ENCODE measurements at places on chromosomes 7 and 10.

DNA sequence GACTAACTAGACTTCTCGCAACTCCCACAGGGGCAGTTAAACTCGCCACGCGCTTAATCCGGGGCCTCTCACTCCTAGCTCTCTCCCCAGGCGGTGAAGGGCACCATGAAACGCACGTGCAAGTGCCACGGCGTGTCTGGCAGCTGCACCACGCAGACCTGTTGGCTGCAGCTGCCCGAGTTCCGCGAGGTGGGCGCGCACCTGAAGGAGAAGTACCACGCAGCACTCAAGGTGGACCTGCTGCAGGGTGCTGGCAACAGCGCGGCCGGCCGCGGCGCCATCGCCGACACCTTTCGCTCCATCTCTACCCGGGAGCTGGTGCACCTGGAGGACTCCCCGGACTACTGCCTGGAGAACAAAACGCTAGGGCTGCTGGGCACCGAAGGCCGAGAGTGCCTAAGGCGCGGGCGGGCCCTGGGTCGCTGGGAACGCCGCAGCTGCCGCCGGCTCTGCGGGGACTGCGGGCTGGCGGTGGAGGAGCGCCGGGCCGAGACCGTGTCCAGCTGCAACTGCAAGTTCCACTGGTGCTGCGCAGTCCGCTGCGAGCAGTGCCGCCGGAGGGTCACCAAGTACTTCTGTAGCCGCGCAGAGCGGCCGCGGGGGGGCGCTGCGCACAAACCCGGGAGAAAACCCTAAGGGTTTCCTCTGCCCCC is 19.5 kb downstream of the WNT8B start:
- H3K27me3 ChIP-seq = peaks cover 13% of the 10 kb centered on the region
- H3K4me3 ChIP-seq = peak overlapping the region; percentile 54
- peak; percentile 65 for DNase-seq
- no peak overlapping the region for H3K27ac ChIP-seq
- H3K4me1 ChIP-seq = peaks cover 16% of the 10 kb centered on the region

GRCh38 chr10:110409926-110410325 is 87.8 kb upstream of the DUSP5 start:
- H3K27ac ChIP-seq = no peak overlapping the region
- H3K4me3 ChIP-seq = no peak overlapping the region
- H3K27me3 ChIP-seq = no peaks in the 10 kb centered on the region
- peak; percentile 39 for DNase-seq
- no peaks in the 10 kb centered on the region for H3K36me3 ChIP-seq
- peaks cover 22% of the 10 kb centered on the region for H3K4me1 ChIP-seq

- no peaks in the 10 kb centered on the region for H3K27me3 ChIP-seq
- H3K36me3 ChIP-seq = no peaks in the 10 kb centered on the region
- no peak for DNase-seq
- H3K4me1 ChIP-seq = peaks cover 11% of the 10 kb centered on the region
- H3K27ac ChIP-seq = no peak overlapping the region
- H3K4me3 ChIP-seq = no peak overlapping the region
Measured at GRCh38 chr10:49149881-49150280, 16.1 kb upstream of the FAM170B start.

DNA sequence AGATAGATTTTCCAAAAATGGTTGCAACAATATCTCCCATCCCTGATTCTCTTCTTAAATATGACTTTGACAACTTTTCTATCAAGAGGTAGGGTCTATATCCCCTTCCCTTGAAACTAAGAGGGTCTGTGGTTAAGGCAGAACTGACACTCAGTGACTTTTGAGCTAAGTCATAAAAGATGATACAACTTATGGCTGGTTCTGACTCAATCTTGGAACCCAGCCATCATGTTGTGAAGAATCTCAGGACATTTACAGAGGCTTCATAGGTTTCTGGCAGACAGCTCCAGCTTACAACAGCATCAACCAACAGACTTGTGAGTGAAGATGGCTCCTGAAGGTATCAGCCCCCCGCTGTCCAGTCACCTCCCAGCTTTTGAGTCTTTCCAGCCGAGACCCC is 203.5 kb downstream of the RNLS start:
- no peaks in the 10 kb centered on the region for H3K27me3 ChIP-seq
- H3K36me3 ChIP-seq = no peaks in the 10 kb centered on the region
- no peak overlapping the region for H3K4me3 ChIP-seq
- no peak for DNase-seq

DNA sequence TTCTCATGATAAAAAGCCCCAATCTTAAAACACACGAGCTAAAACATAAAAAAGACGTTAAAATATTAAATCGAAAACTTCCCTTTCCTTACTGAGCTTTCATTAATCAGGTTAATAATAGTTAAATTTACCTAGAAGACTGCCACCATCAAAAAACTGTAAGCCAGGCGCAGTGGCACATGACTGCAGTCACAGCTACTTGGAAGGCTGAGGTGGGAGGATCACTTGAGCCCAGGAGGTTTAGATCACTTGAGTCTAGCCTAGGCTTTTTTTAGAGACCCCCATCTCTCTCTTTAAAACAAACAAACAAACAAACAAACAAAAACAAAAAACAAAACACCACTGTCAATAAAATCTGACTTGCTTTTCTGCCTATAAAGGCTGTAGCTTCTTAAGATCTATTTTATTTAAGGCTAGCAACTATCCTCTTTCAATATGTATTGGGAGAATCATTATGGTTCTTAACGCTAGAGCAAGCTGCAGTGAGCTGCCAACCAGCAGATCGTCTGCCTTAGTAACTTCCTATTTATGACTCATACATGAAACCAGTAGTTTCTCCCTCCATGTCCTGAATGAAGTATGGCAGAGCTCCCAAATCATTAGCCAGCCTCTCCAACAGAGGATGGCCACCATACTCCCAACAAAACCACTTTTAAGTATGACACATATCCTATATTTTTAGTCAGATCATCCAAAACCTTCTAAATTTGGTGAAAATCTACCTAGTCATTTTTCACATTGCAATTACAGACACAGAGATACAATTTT is 163.7 kb downstream of the SRPK2 start:
- peaks cover 4% of the 10 kb centered on the region for H3K36me3 ChIP-seq
- peak; percentile 85 for DNase-seq
- no peaks in the 10 kb centered on the region for H3K27me3 ChIP-seq
- no peak overlapping the region for H3K4me3 ChIP-seq
- peak overlapping the region; percentile 52 for H3K27ac ChIP-seq

GRCh38 chr10:108721874-108722273 is 1201.4 kb downstream of the XPNPEP1 start:
- no peaks in the 10 kb centered on the region for H3K4me1 ChIP-seq
- H3K4me3 ChIP-seq = no peak overlapping the region
- H3K27me3 ChIP-seq = no peaks in the 10 kb centered on the region
- no peaks in the 10 kb centered on the region for H3K36me3 ChIP-seq

DNA sequence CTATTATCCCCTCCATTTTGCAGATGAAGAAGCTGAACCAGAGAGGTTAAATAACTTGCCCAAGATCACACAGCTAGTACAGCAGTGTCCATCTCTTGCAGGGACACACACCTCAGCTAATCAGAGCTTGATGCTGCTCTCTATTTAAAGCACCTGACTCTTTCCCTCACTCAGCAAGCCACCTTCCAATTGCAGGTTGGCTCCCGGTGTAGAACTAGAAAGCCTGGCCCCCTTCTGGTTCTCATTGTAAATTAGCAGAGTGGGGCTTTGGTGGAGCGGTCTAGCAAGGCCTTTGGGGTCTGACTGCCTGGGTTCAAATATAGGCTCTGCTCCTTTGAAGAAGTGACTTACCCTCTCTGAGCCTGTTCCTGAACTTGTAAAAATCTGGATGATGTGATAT is 176.4 kb downstream of the NEURL1 start:
- H3K4me1 ChIP-seq = no peaks in the 10 kb centered on the region
- DNase-seq = no peak
- peaks cover 1% of the 10 kb centered on the region for H3K36me3 ChIP-seq
- H3K27ac ChIP-seq = no peak overlapping the region

- H3K36me3 ChIP-seq = peaks cover 24% of the 10 kb centered on the region
- DNase-seq = no peak
- H3K4me3 ChIP-seq = no peak overlapping the region
- no peak overlapping the region for H3K27ac ChIP-seq
- no peaks in the 10 kb centered on the region for H3K27me3 ChIP-seq
Measured at GRCh38 chr10:17655567-17656146, 11.7 kb downstream of the STAM start.

DNA sequence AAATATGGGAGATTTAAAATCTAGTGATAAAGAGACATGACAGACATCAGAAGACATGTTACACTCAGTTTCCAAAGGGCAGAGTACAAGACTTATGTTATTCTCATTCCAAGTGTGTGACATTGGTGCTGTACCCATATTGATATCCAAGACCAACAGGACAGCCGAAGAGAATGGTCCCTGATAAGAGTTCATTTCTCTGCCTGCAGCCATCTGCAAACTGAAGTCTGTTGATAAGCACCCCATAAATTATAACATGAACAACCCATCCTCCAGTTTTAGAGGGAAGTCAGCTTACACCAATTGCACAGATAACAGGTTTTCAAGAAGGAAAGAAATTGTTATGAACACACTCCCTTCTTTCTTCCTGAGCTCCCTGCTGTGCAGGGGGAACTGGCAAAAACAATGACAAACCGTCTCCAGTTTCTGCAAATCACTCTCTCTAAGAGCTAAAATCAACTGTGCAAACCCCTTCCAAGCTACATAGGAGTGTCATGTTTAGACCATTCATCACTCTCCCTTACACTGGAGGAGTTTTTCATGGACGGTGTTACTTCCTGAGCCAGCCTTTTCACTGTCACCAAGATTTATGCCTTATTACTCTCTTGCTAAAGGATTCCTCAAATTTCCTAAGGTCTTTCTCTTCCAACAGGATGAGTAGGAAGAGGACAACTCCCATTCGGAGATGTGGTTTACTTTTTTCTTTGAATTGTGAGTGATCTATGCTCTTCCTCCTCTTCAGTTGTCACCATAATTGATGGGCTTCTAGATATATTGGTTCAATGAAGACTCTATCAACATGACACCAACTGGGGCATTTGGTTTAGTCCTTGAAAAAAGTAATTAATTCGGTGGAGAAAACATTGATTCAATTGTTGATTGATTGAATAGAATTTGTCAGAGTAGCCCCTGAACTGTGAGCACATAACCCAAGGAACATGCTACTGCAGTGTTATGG is 80.3 kb upstream of the FAM171A1 start:
- no peak overlapping the region for H3K27ac ChIP-seq
- H3K4me3 ChIP-seq = no peak overlapping the region
- no peaks in the 10 kb centered on the region for H3K36me3 ChIP-seq
- H3K4me1 ChIP-seq = no peaks in the 10 kb centered on the region
- no peaks in the 10 kb centered on the region for H3K27me3 ChIP-seq

- H3K27me3 ChIP-seq = no peaks in the 10 kb centered on the region
- no peak overlapping the region for H3K27ac ChIP-seq
- H3K4me3 ChIP-seq = no peak overlapping the region
Measured at GRCh38 chr10:89242345-89242684, 9.3 kb downstream of the LIPA start.

- DNase-seq = no peak
- H3K27me3 ChIP-seq = no peaks in the 10 kb centered on the region
- no peak overlapping the region for H3K27ac ChIP-seq
Measured at GRCh38 chr10:92003258-92003657, 79.7 kb downstream of the BTAF1 start.

DNA sequence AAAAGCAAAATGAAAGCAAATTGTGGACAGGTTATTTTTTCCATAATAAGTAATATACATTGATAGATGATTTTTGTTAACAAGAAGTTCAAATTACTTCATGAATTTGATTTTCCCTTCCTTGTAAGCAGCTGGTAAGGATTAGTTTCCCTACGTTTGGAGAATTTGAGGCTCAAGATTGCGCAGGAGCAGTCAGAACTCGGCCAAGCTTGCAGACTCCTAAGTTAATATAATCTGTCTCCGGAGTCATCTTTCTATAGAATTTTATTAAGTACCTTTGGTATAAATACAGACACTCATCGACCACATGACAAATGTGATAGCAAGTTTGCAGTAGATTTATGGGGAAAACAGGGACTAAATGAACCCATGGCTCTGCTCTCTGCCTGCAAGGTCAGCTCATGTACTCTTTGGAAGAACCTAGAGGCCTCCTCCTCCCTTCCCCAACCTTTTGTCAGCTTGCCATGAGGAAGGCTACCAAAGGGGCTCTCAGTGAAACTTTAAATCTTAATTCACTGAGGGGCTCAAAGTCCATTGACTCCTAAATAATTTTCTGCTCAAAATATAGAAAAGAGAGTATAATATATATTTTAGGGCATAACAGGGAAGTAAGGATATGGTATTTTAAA is 89.2 kb upstream of the CTTNBP2 start:
- no peaks in the 10 kb centered on the region for H3K27me3 ChIP-seq
- no peak for DNase-seq
- no peaks in the 10 kb centered on the region for H3K36me3 ChIP-seq
- H3K4me3 ChIP-seq = no peak overlapping the region
- no peak overlapping the region for H3K27ac ChIP-seq

- H3K27ac ChIP-seq = no peak overlapping the region
- H3K4me3 ChIP-seq = no peak overlapping the region
- H3K27me3 ChIP-seq = no peaks in the 10 kb centered on the region
- no peaks in the 10 kb centered on the region for H3K36me3 ChIP-seq
- no peak for DNase-seq
Measured at GRCh38 chr7:34382166-34382893, 275.7 kb upstream of the NPSR1 start.

DNA sequence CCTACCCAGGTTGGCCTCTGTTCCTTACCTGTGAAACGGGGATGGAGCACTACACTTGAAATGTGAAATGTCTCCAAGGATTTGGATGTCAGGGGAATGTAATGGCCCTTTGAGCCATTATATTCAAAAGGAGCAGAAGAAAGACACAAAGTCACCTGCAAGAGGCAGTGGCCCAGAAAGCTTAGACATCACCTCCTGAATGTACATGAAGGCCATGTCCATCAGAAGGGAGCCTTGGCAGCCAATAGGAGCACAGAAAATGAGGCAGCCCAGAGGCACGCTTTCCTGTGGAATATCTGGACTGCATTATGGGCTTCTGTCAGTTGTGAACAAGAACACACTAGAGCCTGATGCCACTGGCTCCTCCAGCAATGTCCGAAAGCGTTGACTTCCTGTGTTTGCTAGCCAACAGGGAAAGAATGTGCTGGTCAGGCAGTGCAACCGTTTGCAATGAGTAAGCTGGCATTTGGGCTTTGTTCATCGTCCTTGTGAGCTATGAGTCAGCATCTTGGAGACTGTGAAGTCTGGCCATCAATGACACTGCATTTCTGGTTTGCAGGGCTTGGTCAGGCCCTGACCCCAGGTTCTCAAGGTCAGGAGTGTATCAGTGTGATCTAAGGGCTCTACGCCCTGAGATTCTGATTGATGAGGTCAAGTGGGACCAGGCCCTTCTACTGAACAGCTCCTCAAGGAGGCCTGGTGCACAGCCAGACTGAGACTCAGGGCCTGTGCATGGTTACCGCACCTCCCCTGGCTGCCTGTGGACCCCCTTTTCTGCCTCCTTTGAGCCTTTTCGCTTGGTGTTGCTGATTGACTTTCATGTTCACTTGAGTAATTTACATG is 222.4 kb downstream of the RPS24 start:
- no peak overlapping the region for H3K4me3 ChIP-seq
- no peak overlapping the region for H3K27ac ChIP-seq
- H3K4me1 ChIP-seq = peaks cover 6% of the 10 kb centered on the region
- no peaks in the 10 kb centered on the region for H3K27me3 ChIP-seq

GRCh38 chr7:79341902-79342301 is 111.6 kb downstream of the MAGI2 start:
- H3K27me3 ChIP-seq = no peaks in the 10 kb centered on the region
- no peak overlapping the region for H3K4me3 ChIP-seq
- no peak overlapping the region for H3K27ac ChIP-seq
- H3K4me1 ChIP-seq = no peaks in the 10 kb centered on the region
- DNase-seq = no peak

- DNase-seq = no peak
- H3K27me3 ChIP-seq = no peaks in the 10 kb centered on the region
- H3K27ac ChIP-seq = no peak overlapping the region
- no peaks in the 10 kb centered on the region for H3K4me1 ChIP-seq
Measured at GRCh38 chr10:10831085-10831484, 186.6 kb upstream of the CELF2 start.

Measured in common myeloid progenitor, CD34-positive (primary cell).